ENCODE measurements at places on chromosomes 11 and 22.

GRCh38 chr11:112412383-112412782 is 151.7 kb upstream of the PLET1 start:
- no peak for DNase-seq

DNA sequence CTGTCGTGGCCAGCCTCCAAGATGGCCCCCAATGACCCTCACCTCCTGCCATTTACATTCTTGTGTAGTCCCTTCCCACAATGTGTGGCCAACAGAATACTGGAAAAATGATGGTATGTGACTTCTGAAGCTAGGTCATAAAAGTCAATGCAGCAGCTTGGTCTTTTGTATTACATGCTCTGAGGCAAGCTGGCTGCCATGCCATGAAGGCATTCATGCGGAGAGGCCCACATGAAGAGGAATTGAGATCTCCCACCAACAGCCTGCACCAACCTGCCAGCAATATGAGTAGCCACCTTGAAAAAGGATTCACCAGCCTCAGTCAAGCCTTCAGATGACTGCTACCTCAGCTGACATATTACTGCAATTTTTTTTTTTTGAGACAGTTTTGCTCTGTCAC is 4.6 kb downstream of the MRTFA start:
- DNase-seq, result no peak

DNA sequence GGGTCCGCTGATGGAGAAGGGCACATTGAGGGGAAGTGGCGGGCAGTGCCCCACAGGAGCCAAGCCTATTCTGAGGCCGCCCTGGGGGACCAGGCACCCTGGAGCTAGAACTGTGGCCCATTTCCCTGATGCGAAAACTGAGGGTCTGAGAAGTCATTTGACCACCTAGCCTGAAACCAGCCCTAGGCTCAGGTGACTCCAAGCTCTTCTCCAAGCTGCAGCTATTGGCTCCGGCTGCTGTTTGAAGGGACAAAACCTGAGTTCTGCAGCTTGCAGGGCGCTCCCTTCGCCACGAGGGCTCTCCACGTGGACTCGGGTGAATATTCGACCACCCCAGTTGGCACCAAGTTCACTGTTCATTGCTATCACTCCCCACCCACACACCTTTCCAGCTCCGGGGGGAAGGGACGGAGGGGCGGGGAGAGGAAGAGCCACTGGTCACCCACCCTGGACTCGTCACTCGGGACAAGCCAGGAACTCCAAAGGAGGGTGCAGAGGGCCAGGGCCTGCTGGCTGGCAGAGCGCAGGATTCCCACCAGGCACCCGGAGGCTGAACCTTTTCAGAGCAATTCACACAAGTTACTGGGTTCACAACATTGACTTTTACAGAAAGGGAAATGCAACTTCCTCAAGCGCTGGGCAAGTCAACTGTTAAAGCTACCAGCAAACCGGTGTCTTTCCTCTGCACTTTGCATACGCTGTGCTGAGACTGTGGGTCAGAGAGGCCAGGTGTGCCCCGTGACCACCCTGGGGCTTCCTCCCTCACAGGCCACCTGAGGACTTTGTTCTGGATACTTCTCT is 1.1 kb upstream of the RAC2 start:
- no peak for DNase-seq

DNA sequence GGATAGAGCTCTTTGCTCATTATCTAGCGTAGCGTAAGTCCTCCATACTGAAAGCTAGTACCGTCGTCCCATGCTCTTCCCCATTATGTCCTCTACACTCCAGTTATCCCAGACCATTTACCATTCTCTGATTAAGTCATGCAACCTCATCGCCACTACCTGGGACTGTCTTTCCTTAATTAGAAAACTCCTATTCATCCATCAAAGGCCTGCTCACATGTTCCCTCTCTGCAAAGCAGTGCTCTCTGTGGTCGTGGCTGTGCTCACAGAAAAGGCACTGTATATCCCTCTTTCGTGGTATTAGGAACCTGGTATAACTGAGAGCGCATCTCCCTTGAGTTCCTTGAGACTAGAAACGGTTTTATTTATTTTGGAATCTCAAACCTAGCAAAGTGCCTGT is 253.3 kb downstream of the KIRREL3 start:
- DNase-seq, result no peak

GRCh38 chr11:8033305-8034105 is 46.4 kb downstream of the EIF3F start:
- no peak for DNase-seq

DNA sequence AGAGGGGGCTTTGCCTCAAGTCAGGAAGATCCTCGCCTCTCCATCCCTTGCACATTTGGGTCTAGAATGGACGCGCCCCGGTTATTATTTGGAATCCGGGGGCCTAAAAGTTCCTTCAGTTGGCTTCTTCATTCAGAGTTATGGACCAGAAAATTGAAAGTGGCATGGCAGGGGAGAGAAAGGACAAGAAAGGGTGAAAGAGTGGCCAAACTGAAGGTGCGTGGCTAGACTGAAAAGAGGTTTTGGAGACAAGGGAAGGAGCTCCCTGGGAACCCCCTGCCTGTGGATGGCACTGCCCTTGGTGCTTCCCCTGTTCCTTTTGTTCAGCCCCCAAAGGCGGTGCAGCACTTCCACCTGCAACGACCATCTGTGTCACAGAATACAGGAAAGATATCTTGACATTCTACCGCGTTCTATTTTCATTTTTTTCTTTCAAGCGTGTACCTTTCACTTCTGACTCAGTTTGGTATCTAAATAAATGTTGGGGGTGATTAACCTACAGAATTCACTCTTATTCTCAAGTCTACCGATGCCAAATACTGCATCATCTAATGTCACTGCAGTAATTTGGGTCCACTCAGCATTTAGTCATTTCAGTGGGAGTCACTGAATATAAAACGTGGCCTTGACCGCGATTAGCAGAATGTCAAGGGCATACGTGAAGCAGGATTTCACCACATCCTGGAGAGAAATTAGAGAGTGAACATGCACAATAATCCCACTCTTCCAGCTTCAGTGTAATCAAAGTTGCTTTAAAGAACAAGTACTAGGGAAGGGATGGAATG is 88.1 kb upstream of the ARHGAP32 start:
- DNase-seq, result no peak

GRCh38 chr11:86923999-86924766 is 31.0 kb downstream of the FZD4 start:
- DNase-seq, result no peak

- no peak for DNase-seq
Measured at GRCh38 chr11:76742902-76743301, 40.3 kb upstream of the TSKU start.

- DNase-seq, result peak; percentile 67
Measured at GRCh38 chr11:72413914-72414628, 20.3 kb downstream of the CLPB start.

- no peak for DNase-seq
Measured at GRCh38 chr11:101126551-101127196, 2.9 kb downstream of the PGR start.

DNA sequence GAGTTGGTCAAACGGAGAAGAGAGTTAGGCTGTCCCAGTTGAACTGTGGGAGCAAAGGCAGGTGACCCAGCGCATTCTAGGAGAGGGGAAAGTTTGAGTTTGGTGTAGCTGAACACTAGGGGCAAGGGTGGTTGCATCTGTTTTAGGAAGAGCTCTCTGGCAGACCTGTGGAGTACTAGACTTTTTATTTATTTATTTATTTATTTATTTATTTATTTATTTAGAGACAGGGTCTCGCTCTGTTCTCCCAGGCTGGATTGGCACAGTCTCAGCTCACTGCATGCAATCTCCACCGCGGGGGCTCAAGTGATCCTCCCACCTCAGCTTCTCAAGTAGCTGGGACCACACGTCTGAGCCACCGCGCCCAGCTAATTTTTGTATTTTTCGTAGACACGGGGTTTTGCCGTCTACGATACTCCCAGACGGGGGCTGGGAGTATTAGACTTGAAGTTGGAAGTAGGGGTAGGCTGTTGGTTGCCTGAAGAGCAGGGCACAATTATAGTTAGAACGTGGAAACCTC is 950 bp upstream of the ACER3 start:
- DNase-seq, result no peak

GRCh38 chr11:109486129-109486528 is 64.1 kb downstream of the C11orf87 start:
- DNase-seq, result no peak

DNA sequence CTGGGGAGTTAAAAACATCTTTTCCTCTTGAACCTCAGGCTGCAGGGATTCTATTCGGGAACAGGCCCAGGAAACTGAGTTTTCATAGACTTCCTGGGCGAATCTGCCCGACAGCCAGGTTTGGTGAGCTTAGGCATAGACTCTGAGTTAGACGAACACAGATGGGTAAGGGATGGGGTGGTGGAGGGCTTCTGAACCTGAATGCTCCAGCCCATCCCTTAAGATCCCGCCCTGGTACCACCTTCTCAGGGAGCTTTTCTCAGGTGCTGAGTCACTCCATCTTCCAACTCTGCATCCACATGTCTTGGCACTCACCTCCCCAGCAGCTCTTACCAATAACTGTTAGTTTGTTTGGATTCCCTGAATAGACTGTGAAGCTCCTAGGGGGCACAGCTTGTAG is 37.4 kb downstream of the MICAL2 start:
- no peak for DNase-seq

DNA sequence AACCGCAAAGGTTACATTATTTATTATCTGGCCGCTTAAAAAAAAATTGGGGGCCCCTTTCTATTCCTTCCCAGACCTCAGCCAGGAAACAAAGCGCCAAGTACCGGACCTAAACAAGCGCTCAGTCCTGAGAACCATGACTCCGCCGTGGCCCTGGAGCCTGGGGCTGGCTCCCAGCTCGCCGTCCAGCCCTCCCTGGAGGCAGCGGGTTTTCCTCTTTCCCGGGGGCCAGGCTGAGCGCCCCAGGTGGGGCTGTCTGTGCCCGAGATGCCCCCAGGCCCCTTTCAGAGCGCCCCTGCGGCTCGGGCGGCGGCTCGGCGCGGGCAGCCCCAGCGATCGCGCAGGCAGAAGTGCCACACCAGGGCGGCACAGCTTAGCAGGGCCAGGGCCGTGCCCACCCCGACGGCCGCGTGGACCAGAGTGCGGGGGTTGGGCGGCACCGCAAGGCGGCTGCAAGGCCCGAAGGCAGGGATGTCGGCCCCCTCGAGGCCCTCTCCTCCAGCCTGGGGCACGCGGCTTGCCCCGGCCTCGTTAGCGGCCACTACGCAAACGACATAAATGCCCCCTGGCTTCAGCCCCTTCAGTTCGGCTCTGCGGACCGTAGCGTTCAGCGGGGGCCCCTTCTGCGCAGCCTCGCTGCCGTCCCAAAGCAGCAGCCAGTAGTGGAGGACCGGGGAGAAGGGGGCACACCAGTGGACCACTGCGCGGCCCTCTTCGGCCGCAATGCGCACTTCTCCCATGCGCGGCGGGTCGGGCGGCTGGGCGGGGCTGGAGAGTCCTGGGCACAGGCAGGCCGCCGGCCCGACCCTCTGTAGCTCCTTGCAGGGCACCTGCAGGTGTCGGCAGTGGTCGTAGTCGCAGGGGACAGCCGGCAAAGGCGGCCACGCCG is 1.6 kb downstream of the LRRN4CL start:
- no peak for DNase-seq

- no peak for DNase-seq
Measured at GRCh38 chr11:8060146-8060719, 20.8 kb upstream of the TUB start.

GRCh38 chr11:107408762-107409211 is 48.8 kb downstream of the CWF19L2 start:
- DNase-seq, result no peak

DNA sequence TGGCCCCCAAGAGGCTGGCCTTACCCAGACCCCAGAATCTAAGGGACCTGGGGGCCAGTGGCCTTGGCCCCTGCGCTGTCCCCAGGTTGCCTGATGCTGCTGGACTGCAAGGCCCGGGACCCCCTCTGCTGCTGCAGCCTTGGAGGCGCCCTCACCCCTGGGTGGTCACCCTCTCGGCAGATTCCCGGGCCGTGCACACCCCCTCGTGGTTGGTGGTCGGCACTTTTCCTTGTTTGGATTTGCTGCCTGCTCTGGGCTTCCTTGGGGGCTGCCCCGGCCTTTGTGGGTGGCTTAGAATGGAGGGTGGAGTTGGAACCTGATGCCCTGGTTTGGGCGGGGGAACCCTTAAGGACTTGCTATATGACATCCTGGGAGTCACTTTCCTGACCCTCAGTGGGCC is 5.3 kb downstream of the RIN1 start:
- DNase-seq, result no peak

GRCh38 chr11:110984693-110985092 is 260.8 kb upstream of the POU2AF2 start:
- DNase-seq, result no peak

GRCh38 chr11:12092714-12093113 is 17.7 kb upstream of the MICAL2 start:
- DNase-seq, result no peak

GRCh38 chr11:33775832-33776470 is 1.6 kb upstream of the FBXO3 start:
- DNase-seq, result no peak

GRCh38 chr11:131985846-131986301 is 615.5 kb downstream of the NTM start:
- no peak for DNase-seq

DNA sequence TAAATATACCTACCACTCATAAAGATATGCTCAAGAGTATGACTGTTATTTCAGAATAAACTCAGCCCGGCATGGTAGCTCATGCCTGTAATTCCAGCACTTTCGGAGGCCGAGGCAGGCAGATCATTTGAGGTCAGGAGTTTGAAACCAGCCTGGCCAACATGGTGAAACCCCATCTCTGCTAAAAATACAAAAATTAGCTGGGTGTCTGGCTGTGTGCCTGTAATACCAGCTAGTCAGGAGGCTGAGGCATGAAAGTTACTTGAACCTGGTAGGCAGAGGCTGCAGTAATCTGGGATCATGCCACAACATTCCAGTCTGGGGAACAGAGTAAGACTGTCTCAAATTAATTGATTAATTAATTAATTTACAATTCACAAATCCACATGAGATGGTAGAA is 208.2 kb upstream of the PDGFD start:
- no peak for DNase-seq

DNA sequence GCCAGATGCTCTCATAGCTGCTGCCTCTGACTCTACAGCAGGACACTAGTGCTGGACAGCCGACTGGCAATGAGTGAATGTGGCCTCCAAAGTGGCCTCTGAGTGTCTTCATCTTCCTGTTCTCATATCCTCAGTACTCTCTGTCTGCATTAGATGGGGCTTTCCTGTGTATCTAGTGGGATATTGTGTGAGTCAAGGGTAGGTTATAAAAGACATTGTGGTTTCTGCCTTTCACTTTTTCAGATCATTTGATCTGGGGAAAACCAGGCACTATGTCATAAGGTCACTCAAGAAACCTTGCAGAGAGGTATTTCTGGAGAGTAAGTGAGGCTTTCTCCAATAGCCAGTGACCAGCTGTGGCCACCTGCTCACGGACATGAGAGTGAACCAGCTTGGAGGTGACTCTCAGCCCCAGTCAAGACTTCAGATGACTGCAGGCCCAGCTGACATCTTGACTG is 333.6 kb upstream of the NCAM1 start:
- DNase-seq, result no peak

All from activated naive CD4-positive, alpha-beta T cell (primary cell).